Large intestine (tissue), 12 donors: ENCODE measurements at places on chromosomes 4 and X.

GRCh38 chr4:7780751-7781348 lies 158.8 kb downstream of the AFAP1 start:
- DNase-seq, result no peak

- no peak for DNase-seq
Measured at GRCh38 chr4:170716868-170717267, 627.1 kb upstream of the AADAT start.

DNA sequence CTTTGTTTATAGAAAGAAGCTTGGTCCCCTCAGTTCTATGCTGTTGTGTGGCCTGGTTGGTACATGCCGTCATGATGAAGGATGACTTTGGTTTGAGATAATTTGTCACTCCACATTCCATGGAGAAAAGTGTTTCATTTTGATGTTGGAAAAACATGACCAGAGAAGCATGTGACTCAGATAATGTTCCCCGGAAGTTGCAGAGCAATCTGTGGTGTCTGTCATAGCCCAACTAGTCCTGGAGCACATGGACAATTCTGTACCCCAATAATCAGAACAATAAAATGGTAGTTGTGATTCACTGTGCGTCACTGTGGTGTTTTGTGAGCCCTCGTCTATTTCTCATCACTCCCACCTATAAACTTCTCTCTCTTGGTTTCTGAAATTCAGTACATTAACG lies 85.1 kb downstream of the PDK3 start:
- DNase-seq, result no peak

DNA sequence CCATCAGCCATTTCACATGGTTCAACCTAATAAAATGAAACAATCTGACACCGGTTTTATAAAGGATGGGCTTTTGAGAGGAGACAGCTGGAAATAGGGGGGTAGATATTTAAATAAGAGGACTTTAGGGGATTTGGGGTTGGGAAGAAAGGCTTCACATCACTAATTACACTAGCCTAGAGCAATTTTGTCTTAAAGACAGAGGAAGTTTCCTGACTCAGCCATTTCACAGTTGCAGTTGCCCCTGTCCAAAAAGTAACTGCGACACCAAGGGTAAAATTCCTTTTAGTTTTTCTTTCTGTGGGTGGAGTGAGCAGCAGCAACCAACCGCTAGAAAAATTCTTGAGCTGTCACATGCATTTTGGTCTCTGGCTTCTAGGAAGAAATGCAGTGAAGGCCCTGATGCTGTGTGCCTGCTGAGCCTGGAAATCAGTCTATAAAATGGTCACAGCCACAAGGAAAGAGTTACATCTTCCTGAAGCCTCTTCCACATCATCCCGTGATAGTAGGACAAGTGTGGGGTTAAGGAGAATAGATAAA lies 233.6 kb downstream of the ZNF674 start:
- DNase-seq, result no peak

DNA sequence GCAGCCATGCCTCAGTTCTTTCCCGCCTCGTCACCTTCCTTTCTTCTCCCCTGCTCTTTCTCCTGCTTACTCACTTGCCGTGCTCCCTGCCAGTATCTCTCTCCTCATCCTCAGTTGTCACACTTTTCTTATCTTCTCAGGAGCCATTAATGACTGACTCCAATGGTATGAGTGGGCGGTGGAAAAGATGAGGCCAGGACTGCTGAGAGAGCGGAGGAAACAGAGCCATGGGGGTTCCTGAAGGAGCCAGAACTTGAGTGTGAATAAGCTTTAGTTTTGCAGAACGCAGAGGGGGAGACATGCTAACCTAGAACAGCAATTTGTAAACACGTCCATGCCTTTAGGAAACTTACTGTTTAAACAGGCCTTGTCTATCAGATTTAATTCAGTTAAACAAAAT lies 126.5 kb downstream of the CHIC2 start:
- DNase-seq, result no peak

GRCh38 chrX:69961365-69962072 lies 88.2 kb downstream of the AWAT2 start:
- no peak for DNase-seq

DNA sequence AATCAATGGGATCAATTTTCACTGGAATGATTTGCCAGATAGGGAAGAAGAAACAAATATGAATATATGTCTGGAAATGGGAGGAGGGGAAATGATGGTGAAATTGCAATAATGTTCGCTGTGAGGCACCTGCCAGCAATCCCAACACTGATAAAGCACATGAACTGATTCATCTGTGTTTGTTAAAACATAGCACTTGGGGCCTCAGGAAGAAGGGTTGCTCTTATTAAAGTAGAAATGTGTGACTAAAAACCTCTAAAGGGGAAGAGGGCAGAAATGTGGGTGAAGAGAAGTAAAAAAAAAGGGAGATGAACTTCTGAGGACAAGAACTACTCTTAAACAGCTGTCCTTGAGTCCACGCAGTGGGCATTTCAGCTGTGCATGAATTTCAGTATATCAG lies 101.4 kb downstream of the C4orf51 start:
- DNase-seq, result no peak

- DNase-seq, result no peak
Measured at GRCh38 chrX:79408623-79409322, 41.6 kb upstream of the ITM2A start.

DNA sequence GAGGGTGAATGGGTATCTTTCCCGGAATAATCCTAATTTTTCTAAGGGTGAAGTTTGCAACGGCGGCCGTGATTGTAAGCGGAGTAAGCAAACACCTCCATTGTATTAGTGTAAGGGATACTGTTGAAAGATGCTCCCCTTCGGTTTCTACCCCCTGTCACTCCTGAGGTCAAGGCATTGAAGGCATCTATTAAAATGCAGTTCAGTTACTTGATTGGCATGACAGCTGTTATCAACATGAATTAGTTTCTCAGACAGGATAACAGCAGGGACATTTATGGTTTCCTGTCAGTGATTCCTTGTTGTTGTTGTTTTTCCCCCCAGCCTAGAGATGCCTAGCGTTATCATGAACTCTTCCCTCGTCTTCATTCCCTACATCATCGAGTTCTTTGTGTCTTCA lies 552 bp downstream of the SLC25A14 start:
- peak; percentile 5 for DNase-seq

DNA sequence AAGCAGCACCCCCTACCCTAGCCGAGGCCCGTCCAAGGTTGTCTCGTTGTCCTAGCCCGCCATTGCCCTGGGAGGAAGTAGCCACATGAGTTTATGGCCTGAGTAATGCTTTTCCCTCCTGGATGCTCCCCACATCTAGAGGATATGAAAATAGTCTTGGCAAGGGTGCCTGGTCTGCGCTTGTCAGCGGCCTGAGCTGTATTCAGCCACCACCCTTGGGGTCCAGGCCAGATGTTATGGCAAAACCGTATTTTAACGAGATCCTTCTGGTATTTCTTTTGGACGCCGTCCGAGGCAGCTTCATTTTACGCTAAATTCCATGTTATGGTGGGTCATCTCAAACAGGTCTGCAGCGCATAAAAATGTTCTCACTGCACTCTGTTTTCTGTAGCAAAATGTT lies 89.3 kb downstream of the GPR143 start:
- DNase-seq, result no peak

DNA sequence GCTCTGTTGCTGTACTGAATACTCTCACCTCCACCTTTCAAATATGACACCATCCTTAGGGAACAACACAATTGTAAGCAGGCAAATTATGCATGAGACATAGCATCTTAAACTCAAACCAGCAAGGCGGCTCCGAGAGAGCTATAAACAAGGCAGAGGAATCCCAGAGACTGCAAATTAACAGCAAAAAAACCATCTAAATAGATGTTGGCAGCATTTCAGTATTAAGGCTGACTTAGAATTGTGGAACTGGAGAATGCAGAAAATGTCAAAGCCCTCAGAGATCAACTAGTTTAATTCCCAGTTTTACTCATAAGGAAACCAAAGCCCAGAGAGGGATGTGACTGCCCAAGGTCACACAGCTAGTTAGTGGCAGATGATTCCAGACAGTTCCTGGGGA lies 37.2 kb upstream of the SPANXC start:
- DNase-seq, result no peak

GRCh38 chrX:112011376-112011775 lies 71.2 kb downstream of the TRPC5 start:
- no peak for DNase-seq

- peak; percentile 4 for DNase-seq
Measured at GRCh38 chrX:73214426-73215094, at the start of gene NAP1L2. Gene NAP1L2 (minus strand): TSS chrX:73214851. CDS start chrX:73214492, 359 bp downstream.

DNA sequence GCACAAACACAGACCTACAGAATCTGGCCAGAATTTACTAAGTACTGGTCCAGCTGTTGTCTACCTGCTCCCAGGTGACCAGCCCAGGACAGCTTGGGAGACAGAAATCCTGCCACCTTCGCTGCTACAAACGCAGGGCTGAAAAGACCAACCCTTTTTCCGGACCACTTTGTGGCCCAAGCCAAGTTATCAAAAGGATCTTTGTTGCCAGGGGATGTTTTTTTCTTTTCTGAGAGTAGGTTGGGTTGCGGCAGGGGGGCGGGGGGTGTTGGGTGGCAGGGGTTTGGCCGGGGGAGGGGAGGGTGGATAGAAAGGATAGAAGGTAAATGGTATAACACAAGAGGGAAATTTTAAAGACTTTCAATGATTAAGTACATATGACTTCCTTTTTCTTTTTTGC lies 63.4 kb downstream of the STOX2 start:
- no peak for DNase-seq

- peak; percentile 23 for DNase-seq
Measured at GRCh38 chrX:124256216-124256615, 76.2 kb upstream of the TEX13D start.

GRCh38 chr4:114137984-114138383 lies 158.5 kb upstream of the ARSJ start:
- no peak for DNase-seq

GRCh38 chr4:21102667-21103066 lies 402.4 kb downstream of the PACRGL start:
- DNase-seq, result no peak
